ENCODE measurements at places on chromosomes 16 and 17.

DNA sequence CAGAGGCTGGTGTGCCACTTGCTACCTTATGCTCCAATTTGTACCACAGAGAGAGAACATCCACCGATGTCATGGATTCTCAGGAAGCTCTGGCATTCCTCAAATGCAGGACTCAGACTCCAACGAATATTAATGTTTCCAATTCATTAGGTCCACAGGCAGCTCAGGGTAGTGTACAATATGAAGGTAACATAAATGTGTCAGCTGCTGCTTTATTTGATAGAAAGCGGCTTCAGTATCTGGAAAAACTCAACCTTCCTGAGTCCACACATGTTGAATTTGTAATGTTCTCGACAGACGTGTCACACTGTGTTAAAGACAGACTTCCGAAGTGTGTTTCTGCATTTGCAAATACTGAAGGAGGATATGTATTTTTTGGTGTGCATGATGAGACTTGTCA, 16.1 kb downstream of the SLFN5 start:
- no peaks in the 10 kb centered on the region for H3K36me3 ChIP-seq
- no peak overlapping the region for H3K4me3 ChIP-seq
- H3K4me1 ChIP-seq: peaks cover 10% of the 10 kb centered on the region

GRCh38 chr17:73650140-73650539, 5.9 kb upstream of the SDK2 start:
- no peaks in the 10 kb centered on the region for H3K36me3 ChIP-seq
- peak; percentile 64 for DNase-seq
- H3K4me1 ChIP-seq: peaks cover 27% of the 10 kb centered on the region
- no peak overlapping the region for H3K27ac ChIP-seq

- no peaks in the 10 kb centered on the region for H3K36me3 ChIP-seq
- H3K4me3 ChIP-seq: no peak overlapping the region
- peaks cover 17% of the 10 kb centered on the region for H3K4me1 ChIP-seq
- H3K27ac ChIP-seq: no peak overlapping the region
These were observed 58.7 kb downstream of the CMC2 start for GRCh38 chr16:80947708-80948625.

DNA sequence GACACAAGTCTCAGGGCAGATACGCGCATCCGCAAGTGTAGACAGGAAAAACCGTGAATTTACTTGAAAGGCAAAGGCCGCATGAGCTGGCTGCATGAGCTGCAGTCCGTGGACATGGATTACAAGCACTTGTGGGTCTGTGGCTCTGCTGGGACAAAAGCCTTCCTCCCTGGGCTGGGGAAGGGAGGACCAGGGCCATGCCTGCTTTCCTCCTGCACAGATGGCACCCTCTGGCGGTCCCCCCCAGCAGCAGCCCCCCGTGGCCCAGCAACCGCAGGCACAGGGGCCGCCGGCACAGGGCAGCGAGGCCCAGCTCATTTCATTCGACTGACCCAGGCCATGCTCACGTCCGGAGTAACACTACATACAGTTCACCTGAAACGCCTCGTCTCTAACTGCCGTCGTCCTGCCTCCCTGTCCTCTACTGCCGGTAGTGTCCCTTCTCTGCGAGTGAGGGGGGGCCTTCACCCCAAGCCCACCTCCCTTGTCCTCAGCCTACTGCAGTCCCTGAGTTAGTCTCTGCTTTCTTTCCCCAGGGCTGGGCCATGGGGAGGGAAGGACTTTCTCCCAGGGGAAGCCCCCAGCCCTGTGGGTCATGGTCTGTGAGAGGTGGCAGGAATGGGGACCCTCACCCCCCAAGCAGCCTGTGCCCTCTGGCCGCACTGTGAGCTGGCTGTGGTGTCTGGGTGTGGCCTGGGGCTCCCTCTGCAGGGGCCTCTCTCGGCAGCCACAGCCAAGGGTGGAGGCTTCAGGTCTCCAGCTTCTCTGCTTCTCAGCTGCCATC, 1.7 kb upstream of the MRPL12 start:
- H3K4me3 ChIP-seq: peak overlapping the region; percentile 92
- H3K27ac ChIP-seq: no peak overlapping the region
- peaks cover 14% of the 10 kb centered on the region for H3K4me1 ChIP-seq
- no peaks in the 10 kb centered on the region for H3K27me3 ChIP-seq

GRCh38 chr17:5892921-5893675, 177.1 kb upstream of the WSCD1 start:
- peaks cover 50% of the 10 kb centered on the region for H3K4me1 ChIP-seq
- H3K27ac ChIP-seq: peak overlapping the region; percentile 73
- H3K4me3 ChIP-seq: peak overlapping the region; percentile 2
- no peaks in the 10 kb centered on the region for H3K27me3 ChIP-seq

Data from neural progenitor cell (in vitro differentiated cells).